Stimulated activated CD8-positive, alpha-beta memory T cell treated with anti-CD3 and anti-CD28 coated beads, Interleukin-15, amount 100 ng/mL, for 48 hours (primary cell): ENCODE measurements at places on chromosomes 7 and 10.

DNA sequence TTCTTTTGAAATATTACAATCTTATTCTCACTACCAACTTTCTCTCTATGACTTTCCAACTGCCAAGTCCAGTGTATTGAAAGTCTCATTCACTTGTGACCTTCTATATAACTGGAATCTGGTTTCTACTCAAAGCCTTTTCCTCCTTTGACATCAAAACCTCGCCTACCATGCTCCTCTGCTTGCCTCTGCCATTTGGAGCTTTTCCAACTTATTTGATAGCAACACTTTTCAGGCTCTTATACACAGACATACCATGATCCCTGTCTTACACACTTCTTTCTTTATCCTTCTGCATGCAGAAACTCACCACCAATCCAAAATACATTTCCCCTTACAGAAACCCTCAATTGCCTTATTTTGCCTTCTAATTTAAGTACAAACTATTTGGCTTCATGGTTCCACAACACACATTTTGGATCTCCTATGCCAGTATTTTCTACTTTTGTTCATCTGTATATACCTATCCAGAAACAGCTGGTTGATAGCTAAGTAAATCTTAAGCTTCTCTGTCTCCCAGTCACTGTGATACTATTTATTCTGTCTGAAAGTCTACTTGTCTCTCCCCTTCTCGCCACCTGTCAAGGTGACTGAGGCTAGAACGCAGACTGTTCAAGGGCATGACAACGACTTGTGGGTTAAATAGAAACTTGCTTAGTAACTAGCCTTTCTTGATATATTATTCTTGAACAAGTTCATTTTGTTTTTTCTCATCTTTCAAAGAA lies 22.4 kb downstream of the GNG11 start:
- no peak for DNase-seq

DNA sequence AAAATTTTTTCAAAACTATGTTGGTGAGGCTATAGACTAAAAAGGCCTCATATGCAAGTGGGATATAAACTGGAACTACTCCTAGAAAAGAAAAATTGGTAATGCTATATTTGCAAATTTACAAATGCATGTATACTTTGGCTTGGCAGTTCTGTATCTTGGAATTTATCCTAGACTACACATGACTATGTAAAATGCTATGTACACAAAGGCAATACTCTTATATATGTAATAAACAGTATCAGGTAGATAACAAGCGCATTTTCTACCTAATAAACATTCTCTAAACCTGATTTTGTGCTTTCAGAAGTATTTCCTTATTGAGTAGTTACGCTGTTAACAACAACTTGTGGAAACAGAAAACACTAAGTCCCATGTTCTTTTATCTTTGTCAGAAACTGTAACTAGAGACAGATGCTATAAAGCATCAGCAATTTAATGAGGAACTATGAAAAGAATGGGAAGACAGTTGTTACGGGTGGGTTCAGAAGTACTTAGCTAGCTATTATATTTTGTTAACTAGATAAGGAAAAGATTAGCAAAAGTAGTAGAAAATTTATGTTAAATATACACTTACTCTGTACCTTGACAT lies 107.8 kb downstream of the ARHGAP12 start:
- DNase-seq: no peak

- no peak for DNase-seq
Observed at GRCh38 chr10:1923998-1924397, 186.7 kb upstream of the ADARB2 start.

GRCh38 chr10:103534621-103535498 lies 41.4 kb downstream of the NEURL1 start:
- no peak for DNase-seq

- DNase-seq: no peak
Observed at GRCh38 chr7:82477733-82478515, 34.3 kb upstream of the CACNA2D1 start.
